ENCODE measurements at places on chromosomes 16 and 17.
A peak's percentile ranks its signal among the peaks of the same experiment; 100 is the strongest.

DNA sequence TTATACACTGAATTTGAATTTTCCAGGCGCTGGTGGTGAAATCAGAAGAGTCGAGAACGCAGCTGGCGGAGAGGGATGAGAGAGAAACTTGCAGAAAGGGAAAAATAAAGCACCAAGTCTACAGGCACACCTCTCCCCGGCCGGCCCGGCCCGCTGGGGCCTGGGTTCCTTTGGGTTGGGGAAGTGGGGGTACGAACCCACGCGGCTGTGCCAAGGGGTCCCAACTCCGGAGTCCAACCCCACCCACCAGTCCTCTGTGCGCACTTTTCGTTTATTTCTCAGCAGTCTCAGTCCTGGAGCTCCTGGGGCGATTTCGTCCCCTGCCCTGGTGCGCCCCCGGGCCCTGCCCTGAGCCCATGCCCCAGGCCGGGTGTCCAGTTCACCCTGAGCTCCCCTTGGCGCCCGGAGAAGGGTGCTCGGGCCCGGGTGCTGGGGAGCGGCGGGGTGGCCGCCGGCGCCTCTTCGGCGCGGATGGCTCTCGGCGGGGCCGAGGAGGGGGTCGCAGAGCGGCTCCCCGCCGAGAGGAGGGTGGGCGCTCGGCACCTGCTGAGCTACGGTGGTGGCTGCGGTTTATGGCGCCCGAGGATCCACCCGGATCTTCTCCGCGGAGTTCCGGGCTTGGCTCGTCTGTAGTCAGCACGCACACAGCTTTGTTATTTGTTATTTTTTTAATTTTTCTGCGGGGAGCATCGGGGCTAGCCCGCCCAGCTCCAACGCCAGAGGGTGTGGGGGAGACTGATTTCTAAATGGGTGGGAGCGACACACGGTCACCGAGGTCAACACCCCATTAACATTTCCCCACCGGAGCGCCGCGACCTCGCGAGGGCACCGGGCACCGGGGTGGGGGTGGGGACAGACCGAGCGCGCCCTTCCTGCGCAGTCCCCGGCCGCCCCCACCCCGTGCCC lies 15.7 kb upstream of the CBX8 start:
- DNase-seq = no peak

DNA sequence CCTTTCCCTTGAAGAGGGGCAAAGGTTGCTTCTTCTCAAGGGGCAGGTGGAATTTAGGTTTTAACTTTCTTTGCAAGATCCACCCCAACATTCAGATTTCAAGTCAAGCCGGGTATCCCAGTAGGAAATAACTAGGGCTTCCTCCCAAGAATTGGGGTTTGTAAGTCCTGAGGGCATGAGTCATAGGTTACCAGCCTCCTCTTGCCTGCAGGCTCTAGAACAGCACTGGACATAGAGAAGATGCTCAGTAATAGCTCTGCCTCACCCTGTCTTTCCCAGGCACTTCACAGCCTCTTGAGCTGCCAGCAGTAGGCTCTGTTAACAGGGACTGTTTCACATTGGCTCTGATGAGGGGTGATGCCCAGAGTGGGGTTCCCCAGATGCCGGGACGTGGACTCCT lies 35.8 kb upstream of the ZFP90 start:
- no peak for DNase-seq

GRCh38 chr17:1709971-1710806 lies at the start of gene TLCD2:
Gene TLCD2 (minus strand): TSS chr17:1710377. CDS start chr17:1710242, 135 bp downstream.
- DNase-seq = no peak

DNA sequence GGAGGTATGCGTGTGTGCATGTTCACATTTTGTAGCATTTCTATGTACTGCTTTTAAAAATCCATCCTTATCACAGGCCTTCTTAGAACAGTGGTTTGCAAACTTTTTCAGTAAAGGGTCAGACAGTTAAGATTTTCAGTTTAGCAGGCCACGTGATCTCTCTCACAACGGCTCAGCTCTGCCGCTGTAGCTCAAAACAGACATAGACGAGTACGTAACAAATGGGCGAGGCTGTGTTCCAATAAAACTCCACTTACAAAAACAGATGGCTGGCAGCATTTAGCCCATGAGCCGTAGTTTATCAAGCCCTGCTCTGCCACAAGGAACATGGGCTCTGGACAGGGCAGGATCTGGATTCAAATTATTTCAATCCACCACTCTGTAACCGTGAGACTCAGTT lies 141.8 kb downstream of the XYLT1 start:
- no peak for DNase-seq

DNA sequence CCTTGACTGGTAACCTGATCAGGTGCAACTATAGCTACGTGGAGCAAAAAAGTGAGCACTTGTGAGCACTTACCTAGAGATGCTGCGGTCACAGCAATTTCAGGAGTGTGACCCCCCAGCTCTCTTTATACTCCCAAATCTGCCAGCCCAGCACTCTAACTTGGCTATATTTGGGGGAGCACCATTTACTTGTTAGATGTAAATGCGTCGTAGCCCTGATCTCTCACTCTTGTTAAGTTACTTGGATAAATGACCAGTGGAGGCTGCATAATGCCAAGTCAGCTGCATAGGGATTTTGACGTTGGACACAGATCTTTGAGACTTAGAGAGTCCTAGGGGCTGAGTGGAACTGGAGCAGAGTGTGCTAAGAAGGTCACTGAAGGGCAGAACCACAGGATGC lies at the start of gene MYH13:
MYH13 (minus strand) TSS at position 101 of the 400 bp plus-strand sequence. CDS start 8,476 bp downstream, outside the sequence.
- no peak for DNase-seq

DNA sequence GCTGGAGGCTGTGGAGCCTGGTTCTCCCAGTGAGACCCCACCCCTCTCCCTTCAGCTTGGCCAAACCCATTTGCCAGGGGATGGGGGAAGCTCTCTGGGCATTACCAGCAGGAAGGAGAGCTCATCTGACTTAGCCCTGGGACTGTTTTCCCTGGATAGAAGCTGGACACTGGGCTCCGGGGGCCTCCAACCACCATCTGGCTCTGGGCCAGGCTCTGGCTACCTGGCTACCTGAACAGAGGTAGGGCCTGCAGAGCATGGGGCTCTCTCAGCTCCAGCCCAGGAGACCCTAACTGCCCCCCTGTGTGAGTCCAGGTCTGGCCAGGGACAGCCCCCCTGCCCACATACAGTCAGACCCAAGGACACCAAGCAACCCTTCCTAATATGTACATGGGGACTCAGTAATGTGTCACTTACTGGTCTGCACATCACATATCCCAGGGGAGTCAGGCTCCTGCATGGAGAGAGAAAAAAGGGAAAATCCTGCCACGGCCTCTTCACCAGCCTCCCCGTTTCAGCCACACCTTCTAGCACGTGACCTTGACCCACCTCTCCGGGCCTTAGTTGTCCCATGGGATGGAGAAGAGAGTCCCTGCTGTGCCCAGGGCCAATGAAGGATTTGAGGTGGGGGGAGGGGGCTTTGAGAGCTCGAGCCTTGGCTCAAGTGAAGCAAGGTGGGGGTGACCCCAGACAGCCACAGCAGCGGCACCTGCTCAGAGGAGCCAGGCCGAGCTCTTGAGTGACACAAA lies 13.8 kb downstream of the CNGB1 start:
- no peak for DNase-seq

DNA sequence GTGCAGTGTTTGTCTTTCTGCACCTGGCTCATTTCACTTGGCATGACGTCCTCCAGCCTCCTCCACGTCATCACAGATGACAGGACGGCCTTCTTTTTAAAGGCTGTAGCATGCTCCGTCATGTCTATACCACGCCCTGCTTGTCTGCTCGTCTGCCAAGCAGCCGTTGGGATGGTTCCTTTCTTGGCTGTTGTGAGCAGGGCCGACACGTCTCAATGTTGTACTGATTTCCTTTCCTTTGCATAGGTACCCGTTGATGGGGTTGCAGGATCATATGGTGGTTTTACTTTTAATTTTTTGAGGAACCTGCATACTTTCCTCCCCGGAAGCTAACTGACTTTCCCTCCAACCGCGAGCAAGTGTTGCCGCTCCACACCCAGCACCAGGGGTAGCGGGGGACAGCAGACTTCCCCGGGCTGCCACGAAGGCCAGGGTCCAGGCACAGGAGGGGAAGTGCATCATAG lies 212.2 kb upstream of the ZNF469 start:
- peak; percentile 21 for DNase-seq

DNA sequence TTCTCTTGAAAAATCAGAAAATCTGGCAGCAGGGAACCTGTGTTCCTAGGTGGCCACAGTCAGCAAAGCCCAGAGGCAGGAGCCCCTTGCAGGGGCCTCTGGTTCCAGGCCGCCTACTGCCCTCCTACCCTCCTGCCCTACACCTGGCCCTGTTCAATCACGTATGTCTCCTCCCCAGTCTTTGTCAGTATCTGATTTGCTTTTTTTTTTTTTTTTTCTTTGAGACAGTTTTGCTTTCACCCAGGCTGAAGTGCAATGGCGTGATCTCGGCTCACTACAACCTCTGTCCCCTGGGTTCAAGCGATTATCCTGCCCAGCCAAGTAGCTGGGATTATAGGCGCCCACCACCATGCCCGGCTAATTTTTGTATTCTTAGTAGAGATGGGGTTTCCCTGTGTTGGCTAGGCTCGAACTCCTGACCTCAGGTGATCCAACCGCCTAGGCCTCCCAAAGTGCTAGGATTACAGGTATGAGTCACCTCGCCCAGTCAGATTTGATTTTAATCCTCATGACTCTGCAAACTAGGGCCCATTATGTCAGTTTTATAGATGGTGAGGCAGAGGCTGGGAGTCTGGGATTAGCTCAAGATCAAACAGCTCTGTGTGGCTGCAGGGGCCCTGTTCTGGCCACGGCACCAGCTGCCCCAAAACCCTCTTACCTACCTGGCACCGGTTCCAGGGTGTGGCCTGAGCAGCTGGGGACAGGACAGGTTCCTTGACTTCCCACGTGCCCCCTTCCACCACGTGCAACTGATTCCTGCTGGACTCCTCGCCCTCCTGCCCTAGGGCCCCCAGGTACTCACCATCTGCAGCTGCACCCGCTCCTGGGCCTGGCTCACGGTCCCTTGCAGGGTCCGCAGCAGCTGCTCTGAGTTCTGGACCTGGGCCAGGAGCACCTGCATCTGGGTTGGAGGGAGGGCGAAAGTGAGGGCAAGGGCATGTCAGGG lies 14.7 kb downstream of the RABEP2 start:
- no peak for DNase-seq

DNA sequence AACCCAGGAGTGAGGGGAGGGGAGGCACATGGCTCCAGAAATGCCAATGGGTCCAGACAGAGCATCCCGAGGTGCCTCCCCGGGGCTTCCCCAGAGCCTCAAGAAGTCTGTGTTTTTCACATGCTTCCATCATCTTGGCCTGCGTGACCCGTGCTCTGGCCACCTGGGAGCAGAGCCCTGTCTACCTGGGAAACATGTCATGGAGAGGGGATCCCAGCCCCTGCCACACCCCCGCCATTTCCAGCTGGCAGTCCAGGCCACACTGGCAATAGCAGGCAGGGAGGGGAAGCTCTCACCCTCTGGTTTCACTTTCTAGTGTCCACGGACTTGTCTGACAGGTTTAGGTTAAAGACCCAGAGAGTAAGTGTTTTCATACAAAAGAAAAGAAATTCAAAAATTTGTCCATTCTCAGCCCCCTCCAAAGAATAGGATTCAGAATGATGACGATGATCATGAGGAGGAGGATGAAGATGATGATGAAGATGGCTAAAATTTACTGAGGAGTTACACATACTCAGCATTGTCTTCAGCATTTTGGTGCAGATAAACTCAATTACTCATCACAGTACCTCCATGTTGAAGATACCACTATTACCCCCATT lies 9.0 kb downstream of the SMIM5 start:
- DNase-seq = no peak

GRCh38 chr16:4664538-4665418 lies 28.6 kb upstream of the NUDT16L1 start:
- peak; percentile 89 for DNase-seq

GRCh38 chr16:8631818-8632465 lies 10.4 kb downstream of the METTL22 start:
- DNase-seq = no peak

- DNase-seq = no peak
Observed at GRCh38 chr16:10618710-10619209, 38.4 kb upstream of the EMP2 start.

GRCh38 chr16:16778332-16778731 lies 399.4 kb downstream of the NPIPA7 start:
- no peak for DNase-seq

DNA sequence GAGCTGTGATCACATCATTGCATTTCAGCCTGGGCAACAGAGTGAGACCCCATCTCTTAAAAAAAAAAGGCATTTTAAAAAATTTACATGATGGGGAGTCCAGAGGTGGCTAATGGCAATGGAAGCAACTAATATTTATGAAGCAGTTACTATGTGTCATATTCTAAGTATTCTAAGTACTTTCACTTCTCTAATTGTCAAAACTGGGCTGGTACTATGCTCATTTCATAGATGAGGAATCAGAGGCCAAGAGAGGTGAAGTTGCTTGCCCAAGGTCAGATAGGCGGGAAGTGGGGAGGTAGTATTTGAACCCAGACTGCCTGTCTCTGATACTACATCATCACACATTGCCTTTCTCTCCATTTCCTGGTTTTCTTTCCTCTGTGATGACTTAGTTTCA lies 50.7 kb downstream of the SLC5A11 start:
- DNase-seq = no peak

DNA sequence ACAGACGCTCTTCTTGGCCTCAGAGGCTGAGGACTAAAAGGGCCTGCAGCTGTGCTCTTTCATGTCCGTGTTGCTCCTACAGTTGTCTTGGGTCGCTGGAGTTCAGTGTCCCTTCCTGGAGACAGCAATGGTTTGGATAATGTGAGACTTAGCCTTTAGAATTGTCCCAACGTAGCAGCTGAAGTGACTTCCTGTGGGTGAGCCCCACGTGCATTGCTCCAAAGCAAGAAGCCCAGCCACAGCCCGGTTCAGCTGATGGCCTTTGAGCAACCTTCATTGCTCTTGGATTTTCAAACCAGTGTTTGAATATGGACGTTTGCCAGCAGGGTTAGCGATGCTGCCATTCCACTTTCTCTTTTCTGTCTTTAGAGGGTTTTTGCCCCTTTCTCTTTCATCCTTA lies 19.7 kb downstream of the TMEM11 start:
- DNase-seq = peak; percentile 12

GRCh38 chr17:60390925-60391470 lies 935 bp downstream of the USP32 start:
- DNase-seq = peak; percentile 32

DNA sequence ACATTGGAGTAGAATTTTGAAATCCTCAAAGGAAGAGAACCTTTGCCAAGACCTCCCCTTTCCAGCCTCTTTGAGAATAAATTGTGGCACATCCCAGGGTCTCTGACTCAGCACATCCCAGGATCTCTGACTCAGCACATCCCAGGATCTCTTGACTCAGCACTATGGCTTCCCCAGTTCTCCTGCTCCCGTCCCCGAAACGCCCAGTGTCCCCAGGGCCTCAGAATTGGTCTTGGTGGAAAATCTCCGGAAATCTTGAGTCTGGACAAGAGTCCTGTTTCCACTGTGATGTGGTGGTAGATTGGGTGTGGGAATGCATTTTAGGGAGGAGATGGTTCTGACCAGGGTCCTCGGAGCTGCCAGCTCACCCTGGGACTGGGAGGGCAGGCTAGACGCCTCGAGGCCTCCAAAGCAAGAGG lies 19.2 kb downstream of the PLXDC1 start:
- no peak for DNase-seq

GRCh38 chr17:67615011-67615561 lies 102.7 kb upstream of the NOL11 start:
- no peak for DNase-seq

GRCh38 chr17:951325-952132 lies 28.0 kb downstream of the NXN start:
- DNase-seq = peak; percentile 42

All from HL-60 (cell line).